ENCODE measurements at places on chromosomes 11 and 22.

- no peak for DNase-seq
These were observed 9.8 kb upstream of the POU2AF1 start for GRCh38 chr11:111388842-111389241.

GRCh38 chr11:20599221-20600019 lies at the start of gene SLC6A5:
TSS of gene SLC6A5 (plus strand) at chr11:20599608. CDS start at chr11:20599673, 65 bp downstream.
- DNase-seq: peak; percentile 68

DNA sequence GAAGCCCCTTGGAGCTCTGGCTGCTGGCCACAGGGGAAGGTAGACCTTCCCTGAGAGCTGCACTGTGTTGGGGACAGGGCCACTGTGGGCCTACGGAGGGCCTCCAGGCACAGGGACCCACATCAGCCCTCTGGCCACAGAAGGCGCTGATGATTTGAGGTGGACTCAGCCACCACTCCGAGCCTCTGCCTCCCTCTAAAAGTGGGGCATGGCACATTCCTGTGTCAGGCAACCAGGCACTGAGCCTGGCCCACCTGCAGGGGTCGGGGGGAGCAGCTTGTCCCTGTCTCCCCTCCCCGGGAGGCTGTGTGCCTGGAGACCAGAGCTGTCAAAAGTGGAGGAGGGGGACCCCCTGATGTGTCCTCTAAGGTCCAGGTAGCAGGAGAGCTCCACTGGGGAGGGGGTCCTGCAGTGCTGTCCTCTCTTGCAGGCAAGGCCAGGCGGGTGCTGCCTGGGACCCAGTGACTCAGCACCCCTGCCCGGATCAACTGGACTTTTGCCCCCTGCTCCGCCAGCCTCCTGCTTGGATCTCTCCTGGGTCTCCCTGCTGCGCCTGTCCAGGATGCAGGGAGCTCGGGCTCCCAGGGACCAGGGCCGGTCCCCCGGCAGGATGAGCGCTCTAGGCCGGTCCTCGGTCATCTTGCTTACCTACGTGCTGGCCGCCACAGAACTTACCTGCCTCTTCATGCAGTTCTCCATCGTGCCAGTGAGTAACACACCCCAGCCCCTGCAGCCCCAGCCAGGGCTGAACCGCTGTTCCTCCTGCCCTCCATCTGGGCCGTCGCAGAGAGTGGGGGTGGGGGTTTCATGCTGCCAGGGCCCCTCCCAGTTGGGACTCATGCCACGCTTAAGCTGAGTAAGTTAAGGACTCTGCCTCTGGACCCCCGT lies 17.5 kb upstream of the CDKN1C start:
- peak; percentile 89 for DNase-seq

DNA sequence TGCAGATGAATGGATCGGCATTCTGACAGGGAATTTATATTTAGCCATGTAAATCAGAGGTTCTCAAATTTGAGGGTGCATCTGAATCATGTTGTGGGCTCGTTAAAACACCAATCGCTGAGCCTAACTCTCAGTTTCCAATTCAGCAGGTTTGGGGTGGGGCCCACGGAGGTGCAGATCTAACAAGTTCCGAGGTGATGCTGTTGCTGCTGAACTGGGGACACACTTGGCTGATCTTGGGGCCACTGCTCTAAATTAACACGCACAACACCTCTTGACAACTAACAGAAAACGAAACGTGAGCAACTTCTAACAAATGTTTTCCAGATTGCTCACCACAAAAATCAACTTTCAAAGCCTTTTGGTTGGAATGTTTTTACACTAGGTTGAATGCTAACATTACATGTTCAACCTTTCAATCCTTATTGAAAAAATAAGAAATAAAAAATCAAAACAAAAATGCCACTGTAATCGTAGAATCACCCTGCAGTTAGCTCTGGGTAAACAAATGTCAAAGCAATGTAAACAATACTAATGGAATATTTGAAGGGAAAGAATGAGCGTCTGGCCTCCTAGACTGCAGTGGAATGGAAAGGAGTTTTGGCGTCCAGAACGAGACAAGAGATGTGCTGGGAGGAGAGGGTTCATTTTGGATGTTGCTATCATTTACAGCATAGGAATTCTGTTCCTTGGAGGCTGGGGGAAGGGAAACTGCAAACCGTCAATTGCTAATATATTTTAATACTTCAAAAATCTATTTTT lies 68.3 kb upstream of the SLC6A5 start:
- DNase-seq: no peak

- no peak for DNase-seq
These were observed 14.8 kb downstream of the PSMD13 start for GRCh38 chr11:251550-251949.

DNA sequence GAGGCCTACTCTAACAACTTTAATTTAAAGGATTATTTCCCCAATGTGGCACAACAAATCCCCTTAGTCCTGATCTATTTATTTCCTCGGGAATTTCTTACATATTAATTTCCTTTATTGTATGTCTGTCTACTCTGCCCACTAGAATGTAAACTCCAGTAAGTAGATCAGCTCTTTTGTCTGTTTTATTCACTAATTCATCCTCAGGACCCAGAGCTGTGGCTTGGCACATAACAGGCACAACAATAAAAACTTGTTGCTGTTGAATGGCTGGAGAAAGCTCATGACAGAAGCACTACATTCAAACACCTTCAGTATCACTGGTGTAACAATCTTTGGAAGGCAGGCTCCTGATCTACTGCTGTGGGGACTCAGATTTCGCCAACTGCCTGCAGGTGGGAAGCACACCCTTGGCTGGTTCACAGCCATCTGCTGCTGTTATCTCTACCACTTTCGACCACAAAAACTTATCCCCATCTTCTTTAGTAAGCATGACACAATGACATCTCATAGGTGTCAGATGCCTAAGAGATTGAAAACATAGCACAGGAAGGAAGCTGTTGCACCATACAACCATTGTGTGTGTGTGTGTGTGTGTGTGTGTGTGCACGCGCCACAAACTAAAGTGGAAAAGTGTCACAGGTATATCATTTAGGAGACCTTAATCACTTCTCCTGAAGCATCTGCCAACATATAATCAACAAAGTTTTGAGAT lies 11.9 kb downstream of the HIRA start:
- no peak for DNase-seq

DNA sequence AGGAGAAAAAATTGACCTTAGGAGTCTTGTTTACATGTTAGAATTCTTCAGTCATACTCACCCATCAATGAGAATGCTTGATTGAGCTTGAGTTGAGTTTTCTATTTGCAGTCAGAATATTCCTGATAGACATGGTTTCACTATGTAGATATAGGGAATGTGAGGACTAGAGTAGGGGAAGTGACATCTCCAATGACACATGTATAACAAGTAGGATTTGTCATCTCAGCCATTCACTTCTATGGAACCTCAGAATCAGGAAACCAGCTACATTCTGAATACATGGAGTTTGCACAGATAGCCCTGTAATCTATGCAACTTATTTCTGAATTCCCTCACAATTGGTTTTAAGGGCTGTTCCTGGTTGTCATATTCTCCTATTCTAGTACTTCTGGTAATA lies 20.1 kb upstream of the OR9Q1 start:
- DNase-seq: no peak

- no peak for DNase-seq
These were observed 20.6 kb upstream of the DDI1 start for GRCh38 chr11:104015649-104016415.

- no peak for DNase-seq
These were observed 175.7 kb upstream of the CARD18 start for GRCh38 chr11:105315287-105315686.

DNA sequence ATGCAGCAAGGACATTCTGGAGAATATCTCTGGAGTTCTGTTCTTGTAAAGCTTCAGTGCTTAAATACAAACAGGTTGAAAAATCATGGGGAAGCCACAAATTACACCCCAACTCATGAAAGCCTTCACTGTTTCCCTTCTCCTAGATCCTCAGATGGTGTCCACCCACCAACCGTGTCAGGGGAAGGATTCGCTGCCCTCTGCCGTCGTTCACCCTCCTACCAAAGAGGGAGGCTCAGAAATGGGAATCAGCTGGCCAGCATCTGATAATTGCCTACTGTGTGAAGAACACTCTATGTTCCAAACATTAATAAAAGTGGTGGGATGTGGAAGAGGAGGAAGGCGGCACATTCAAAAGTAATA lies 7.4 kb upstream of the HEPACAM start:
- no peak for DNase-seq

GRCh38 chr11:45473341-45473895 lies 187.3 kb upstream of the SYT13 start:
- no peak for DNase-seq
